Myocyte (in vitro differentiated cells): ENCODE measurements at places on chromosomes 2 and 18. TPM values are rescaled to one million over a fixed set of nuclear protein-coding genes. Genes with fewer than 3 reads are reported as not detected.

DNA sequence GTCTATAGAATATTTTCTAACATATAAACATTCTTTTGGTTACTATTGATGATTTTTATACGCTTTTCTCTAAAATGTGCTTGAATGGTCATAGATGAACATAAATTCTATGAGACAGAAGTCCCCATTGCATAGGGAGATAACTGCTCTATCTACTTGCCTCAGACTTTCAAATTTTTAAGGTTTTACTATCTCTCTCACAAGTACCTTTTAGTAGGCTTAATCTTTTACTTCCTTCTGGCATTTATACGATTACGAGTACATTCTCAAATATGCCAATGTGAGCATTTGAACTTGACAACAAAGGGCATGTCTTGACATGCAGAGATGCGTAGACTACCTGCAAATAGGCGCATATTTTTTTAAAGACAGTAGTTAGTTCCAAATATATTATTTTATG is 935.9 kb upstream of the LRATD1 start:
- no peak for DNase-seq

DNA sequence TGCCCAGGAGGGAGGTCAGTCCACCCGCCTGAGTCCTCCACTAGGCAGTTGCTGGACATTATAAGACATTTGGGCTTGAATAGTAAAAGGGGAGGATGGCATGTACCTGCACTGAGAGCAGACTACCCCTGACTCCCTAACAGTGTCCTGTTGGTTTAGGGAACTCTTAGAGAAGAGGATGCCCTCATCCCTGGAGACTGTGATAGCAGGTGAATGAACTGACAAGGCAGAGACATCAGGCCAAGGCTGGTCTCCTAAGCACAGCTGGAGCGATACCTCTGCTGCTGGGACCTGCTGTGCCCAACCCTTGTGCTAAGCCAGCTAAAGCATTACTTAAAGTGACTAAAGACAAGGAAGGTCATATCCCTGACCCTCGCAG is 34.8 kb downstream of the PROC start:
- no peak for DNase-seq

DNA sequence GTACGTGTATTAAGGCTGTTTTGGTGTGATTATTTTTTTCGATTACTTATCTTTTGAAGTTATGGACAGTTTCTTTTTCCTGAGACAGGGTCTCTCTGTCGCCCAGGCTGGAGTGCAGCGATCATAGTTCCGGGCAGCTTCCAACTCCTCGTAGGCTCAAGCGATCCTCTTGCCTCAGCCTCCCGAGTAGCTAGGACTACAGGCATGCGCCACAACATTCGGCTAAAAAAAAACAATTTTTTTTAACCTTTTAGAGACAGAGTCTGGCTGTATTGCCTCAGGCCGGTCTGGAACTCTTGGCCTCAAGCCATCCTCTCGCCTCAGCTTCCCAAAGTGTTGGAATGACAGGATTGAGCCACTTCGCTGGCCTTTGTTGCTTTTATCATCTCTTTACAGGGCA is 945 bp downstream of the HAT1 start:
- peak; percentile 35 for DNase-seq

- no peak for DNase-seq
These were observed 119.7 kb downstream of the TACR1 start for GRCh38 chr2:75079575-75079974.

DNA sequence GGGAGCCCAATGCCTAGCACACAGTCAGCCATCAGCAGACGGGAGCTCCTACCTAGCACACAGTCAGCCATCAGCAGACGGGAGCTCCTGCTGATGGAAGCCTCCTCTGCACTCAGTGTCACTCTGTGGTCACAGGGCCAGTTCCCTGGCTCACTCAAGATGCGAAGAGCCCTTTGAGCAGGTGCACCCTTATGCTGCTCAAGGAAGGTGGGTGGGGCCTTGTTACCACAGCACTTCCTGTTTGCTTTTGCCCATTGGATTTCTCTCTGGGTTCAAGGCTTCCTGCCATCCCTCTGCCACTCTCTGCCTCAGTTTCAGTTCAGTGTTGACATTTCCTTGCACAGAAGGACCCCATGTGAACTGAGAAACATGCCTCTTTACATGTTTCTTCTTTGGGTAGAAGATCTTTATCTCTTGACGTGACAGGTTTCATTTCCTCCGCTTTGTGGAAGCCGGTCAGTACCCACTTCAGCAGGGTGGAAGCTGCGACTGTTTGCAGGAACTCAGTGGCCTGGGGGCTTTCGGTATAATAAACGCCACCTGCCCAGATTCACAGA is 11.6 kb downstream of the TRIB2 start:
- no peak for DNase-seq

DNA sequence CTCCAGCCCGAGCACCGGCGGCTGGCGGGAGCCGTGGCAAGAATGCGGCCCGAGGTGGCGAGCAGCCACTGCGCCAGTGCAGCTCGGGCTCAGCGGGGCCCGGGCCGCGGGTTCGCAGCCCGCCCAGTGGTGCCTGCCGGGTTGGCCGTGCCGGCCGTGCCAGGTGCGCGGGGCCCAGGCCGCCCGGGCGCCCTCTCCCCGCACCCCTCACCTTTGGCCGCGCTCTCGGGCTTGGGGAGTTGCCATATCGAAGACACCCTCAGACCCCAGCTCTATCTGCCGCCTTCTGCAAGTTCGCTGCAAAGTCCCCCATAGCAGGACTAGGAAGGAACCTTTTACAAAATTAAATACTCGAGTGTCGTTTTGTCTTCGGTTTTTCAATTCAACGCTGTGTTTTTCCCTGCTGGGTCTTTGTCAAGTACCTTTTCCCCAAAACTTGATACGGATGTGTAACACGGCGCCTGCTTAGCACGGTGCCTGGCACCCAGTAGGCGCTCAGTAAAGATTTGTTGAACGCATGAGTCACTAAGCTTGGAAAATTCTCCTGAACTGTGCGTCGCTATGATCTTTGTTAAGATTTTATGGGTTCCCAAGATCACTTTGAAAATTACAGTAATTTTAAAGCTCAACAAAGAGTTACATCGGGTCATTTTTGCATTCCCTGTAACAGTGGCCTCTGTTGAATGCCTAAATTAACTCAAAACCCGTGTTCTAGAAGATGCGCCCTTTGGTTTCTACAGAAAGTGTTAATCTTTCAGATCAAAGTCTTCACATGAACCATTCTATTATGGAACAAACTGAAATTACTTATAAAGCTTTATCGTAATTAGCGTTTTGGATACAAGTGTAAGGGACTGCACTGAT is 750 bp downstream of the STRADB start:
- peak; percentile 53 for DNase-seq

DNA sequence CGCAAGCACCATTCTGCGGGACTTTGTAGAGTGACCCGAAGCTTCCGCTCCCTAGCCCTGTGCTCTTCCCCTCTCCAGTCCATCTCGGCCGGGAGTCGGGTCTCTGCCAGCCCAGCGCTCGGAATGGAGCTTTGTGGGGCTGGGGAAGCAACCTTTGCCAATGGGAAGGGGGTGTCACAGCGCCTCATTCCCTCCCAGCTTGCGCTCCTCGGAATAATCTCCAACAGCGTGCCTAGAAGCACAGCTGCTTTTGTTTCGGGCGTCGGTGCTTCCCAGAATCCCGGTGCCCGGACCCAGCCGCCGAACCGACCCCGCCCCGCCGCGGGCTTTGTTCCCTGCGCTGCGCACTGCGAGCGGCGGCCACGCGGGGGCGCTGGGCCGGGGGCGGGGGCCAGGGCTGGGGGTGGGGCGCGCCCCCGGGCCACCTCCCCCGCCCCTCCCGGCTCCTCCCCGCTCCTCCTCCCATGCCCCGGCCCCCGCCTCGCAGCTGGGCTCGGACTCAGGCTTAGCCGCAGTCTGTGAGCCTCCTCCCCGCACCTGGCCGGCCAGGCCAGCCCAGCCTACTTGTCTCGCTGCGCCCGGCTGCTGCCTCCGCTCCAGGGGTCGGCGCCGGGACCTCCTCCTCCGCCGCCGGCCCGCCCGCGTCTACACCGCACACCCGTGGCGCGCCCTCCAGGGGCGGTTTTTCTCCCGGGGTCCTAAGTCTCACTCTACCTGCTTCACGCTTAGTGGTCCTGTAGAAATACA is 77.7 kb upstream of the SMAD2 start:
- DNase-seq: peak; percentile 61

DNA sequence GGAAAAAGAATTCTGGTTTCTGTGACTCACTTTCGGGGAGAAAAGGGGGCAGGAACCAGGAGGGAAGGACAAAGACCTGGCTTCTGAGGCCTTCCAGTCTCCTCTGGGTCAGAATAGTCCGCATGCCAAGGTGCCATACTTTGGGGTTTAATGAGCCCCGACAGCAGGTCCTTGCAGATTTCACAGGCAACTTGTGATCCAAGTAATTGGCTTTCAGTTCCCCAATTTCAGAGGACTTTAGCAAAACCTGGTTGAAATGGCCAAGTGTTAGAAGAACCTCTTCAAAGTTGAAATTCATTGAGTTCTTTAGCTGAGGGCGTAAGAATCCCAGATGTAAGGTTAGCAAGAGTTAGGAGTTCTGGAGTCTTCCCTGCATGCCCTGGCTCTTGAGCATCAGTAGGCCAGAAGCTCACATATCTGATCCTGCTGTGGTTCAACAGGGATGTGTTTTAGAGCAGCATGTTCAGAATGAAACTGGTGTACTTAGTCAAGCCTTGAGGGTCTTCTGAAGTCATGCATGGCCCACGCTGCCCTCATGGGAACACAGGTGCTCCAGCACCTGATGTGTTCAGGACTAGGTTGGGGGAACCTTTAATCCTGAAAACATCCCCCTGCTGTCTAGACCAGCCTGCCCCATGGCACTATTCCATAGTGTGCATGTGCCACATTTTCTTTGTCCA is 143.0 kb downstream of the NUP35 start:
- no peak for DNase-seq

- DNase-seq: no peak
These were observed 368.4 kb downstream of the MTX2 start for GRCh38 chr2:176637486-176638166.

DNA sequence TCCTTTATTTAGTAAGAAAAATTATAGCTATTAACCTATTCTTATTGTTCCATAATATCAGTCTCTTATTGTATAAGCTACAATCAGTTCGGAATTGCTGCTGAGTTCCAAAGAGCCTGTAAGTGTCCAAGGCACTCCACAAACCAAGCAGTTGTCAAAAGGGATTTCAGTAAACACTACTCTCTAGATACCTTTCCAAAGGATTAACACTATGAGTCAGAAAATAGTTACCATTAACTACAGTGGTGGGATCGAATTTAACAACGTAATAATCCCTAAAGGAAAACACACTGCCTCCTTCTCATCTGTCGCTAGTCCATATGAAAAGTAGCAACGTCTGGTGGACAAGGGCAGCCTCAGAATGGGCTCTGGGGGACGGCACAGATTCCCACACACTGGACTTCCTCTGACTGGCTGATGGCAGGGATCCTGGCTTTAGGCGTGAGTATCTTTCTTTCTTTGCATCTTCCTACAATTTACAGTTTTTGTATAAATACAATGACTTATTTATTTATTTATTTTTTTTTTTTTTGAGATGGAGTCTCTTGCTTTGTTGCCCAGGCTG is 8.8 kb downstream of the TGFBRAP1 start:
- peak; percentile 55 for DNase-seq

The UGT1A5 gene
- not detected in 2 replicates for total RNA-seq

The CHRNA1 gene
- 1,841 and 1,867 TPM in 2 replicates for total RNA-seq
